Spinal cord (tissue), 10 donors: ENCODE measurements at places on chromosomes 7 and 10. TPM values are rescaled to one million over a fixed set of nuclear protein-coding genes. Genes with fewer than 3 reads are reported as not detected.

TAS2R40 gene
- total RNA-seq, result not detected

TMEM196 gene
- total RNA-seq, result 16.5 TPM

LRRC4 gene
- 18.9 TPM for total RNA-seq

TSPAN33 gene
- total RNA-seq, result 16.4 TPM

LRRC61 gene
- total RNA-seq, result 13.3 TPM

UTF1 gene
- total RNA-seq, result not detected

GIMAP1 gene
- total RNA-seq, result 6.0 TPM

SLC13A1 gene
- total RNA-seq, result not detected

TFR2 gene
- 7.0 TPM for total RNA-seq

DNA sequence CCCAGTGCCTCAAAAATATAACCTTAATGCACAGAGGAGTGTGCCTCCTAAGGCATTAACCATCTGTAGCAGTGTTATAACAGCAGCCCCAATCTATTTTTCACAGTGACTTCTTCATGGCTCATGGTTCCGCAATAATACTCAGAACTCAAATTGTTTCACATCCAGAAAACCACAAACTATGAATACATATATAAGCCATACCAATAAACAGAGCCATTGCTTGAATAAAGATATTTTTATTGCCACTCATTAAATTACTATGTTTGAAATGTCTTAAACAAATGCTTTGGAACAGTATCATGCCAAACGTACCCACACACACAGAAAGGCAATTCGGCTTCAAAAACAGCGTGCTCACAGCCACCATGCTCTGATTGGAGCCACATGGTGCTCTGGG, 629.3 kb upstream of the NRP1 start:
- no peak for DNase-seq

- no peak for DNase-seq
Measured at GRCh38 chr7:158073845-158074840, 513.5 kb downstream of the PTPRN2 start.

- DNase-seq, result no peak
Measured at GRCh38 chr10:63003816-63004453, 129.2 kb upstream of the NRBF2 start.

- DNase-seq, result no peak
Measured at GRCh38 chr10:23448802-23449570, 10.1 kb downstream of the OTUD1 start.

GRCh38 chr7:93226310-93226709, at the start of gene HEPACAM2:
Gene HEPACAM2, minus strand, starts transcription at chr7:93226469.
- DNase-seq, result no peak

- DNase-seq, result no peak
Measured at GRCh38 chr7:24721481-24722001, 35.7 kb downstream of the GSDME start.

DNA sequence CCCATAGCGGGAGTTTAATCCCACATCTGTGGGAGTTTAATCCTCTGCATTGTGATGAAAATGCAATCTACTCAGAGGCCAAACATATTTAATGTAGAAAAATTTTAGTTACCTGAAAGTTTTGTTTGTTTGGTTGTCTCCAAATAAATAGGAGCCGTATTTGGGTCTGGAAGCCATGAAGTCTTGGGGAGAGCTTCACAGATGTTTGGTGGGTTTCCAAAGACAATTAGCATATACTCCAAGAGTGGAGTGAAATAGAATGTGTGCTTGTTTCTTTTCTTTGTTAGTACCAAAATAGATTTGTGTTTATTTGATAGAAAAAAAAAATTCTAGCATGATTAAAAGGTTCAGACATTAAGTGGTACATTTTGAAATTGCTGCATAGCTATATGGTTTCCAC, 50.9 kb downstream of the ANK3 start:
- DNase-seq, result no peak

- no peak for DNase-seq
Measured at GRCh38 chr10:6074489-6075301, 12.5 kb upstream of the IL2RA start.

DNA sequence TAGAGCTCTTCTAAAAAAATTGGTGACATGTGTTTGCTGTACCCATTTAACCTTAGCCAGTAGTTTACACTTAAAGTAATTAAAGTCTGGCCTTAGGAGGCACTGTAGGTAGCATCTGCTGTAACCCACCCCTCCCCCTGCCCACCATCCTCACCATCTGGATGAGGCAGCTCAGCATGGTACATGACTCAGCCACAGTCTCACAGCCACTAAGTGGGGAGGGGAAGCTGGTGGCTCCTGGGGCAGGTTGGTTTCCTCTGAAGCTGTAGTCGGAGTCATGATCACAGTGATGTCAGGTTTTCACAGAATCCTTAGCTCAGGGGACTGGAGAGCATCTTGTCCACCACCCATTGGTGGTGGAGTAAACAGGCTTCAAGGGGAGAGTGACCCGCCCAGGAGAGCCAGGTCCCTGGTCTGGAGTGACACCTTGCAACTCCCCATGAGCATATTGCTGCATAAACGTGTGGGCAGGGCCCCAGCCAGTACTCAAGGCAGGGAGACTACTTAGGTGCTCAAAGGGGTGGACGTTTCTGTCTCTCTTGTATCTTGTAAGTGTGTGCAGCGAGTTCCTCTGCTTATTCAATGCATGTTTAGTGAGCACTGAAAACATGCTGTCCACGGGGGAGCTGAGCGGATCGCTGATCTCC, 125.9 kb downstream of the GRK5 start:
- no peak for DNase-seq

DNA sequence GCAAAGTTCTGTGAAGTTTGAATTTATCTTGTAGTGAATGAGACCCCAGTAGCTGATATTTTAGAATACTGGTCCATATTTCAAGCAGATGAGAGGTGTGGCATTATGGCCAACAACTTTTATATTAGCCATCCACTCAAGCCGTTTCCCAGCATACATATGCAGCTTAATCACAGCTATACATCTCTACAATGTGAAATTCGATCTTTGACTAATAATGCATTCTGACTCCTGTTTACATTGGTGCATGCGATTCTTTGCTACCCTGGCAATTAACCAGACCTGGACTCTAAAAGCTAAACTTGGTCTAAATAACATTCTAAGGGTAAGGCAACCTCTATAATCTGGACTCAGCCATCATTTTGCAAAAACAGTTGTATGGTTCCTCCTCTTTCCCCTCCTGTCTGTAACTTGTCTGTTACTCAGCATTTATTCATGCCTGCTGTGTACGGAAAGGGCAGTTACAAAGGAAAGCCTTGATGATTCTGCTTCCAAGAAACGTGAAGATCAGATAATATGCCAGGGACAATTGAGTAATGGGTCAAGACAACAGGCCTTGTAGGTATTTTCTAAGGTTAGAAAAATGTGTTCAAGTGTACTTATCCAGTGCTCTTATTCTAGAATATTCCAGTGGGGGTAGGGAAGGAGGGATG, 50.6 kb downstream of the PNLIPRP2 start:
- DNase-seq, result no peak

GRCh38 chr10:58773341-58773740, 260.7 kb downstream of the BICC1 start:
- no peak for DNase-seq

DNA sequence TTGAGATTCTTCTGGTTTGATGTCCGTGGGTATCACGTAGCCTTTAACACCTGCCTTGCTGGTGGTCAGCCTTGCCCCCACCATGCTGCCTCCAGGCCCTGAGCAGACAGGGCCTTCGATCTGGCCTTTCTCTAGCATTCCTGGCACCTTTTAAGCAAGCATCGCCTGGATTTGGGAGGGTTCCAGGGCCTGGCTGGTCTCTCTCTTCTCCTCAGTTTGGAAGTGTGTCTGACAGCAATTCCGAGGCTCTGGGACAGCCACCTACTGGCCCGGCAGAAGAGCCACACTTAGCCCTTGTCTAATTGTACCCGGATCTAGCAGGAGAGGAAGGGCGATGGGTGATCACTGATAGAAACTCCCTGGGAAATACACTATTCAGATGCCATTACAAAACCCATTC, 441.3 kb upstream of the MKI67 start:
- DNase-seq, result no peak

- DNase-seq, result no peak
Measured at GRCh38 chr10:58697691-58698090, 185.0 kb downstream of the BICC1 start.

- no peak for DNase-seq
Measured at GRCh38 chr10:30750971-30751677, 121.6 kb upstream of the LYZL2 start.

- DNase-seq, result peak; percentile 28
Measured at GRCh38 chr10:13820119-13820963, 233.6 kb downstream of the PRPF18 start.
